ENCODE measurements at places on chromosomes 7 and 10.

GRCh38 chr10:74760086-74760979, 66.1 kb upstream of the KAT6B start:
- DNase-seq: no peak

GRCh38 chr10:118495499-118495898, 99.9 kb downstream of the PRLHR start:
- DNase-seq: no peak

- DNase-seq: no peak
These were observed 8.4 kb downstream of the GNAI1 start for GRCh38 chr7:80142853-80143580.

- no peak for DNase-seq
These were observed 26.6 kb downstream of the FAM3C start for GRCh38 chr7:121369462-121369861.

DNA sequence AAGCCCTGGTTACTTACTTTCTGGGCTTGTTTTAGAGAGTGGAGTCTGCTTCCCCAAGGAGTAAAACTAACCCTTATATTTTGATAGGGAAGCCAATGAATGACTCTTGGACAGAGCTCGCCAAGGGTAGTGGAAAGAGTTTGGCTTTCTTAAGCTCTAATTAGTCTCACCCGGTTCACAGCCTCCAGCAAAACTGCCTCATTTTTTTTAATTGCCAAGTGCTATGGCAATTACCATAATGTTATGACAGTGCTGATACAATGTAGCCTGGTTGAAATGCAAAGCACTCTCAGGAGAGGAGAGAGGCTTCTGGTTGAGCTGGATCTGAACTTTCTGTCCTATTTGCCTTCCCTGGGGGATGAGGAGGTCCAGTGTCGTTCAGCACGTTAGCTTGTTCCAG, 376.1 kb upstream of the CHRM2 start:
- DNase-seq: no peak

GRCh38 chr7:158572000-158572828, 15.4 kb downstream of the PTPRN2 start:
- DNase-seq: no peak

- DNase-seq: no peak
These were observed 187.9 kb upstream of the INHBA start for GRCh38 chr7:41890631-41891274.

- DNase-seq: no peak
These were observed 12.1 kb downstream of the ATG9B start for GRCh38 chr7:151012031-151012692.

DNA sequence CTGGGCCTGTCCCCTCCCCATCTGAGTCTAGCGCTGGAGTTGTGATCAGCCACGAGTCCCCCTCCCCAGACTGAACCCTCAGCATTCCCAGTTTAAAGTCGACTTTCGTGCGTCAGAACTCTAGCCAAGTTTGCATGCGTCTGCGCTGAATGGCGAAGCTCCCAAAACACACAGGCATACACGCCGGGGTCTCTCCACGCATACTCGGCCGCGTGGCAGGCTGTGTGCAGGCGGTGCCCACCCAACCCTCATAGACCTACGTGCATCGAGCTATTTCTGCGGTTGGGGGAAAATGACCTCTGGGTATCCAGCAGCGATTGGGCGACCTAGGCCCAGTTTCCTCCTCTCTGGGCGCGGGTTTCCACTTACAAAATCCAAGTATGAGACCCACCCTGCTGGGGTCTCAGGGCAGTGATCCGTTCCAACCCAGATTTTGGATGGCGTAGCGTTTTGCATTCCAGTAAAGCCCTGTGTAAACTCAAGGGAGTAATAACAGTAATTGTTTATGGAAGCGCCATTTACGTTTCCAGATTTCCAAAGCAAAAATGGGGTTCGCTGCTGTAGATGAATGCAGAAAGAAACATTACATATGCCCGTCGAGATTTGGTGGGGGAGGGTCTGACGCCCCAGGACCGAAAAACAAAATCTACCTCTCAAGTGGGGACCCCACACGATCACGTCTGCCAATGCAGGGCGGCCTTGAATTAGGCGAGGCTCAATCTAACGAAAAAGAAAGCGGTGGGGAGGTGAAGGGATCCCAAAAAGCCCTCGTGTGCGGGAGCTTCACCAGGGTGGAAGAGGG, 2.0 kb upstream of the HMX3 start:
- no peak for DNase-seq

GRCh38 chr7:27155816-27156507, 513 bp downstream of the HOXA7 start:
- no peak for DNase-seq
